ENCODE measurements at places on chromosomes 6 and 20.

DNA sequence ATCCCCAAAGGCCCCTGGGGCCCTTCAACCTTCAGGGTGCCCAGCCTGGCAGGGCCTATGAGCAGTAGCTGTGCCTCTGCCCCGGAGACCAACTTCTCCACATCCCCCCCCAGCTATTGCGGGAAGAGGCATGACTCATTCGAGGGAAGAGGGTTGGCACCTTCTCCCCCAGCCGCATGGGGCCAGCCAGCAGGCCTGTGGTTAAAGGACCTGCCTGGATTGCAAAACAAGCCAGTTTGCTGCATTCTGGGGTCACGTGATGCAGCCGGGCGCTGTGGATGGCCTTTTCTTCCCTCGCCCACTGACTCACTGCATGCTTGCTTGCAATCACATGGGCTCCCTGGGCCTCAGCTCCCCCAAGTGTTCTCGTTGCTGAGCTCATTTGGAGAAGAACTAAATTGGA, 182.5 kb downstream of the MAFB start:
- peak; percentile 98 for DNase-seq

DNA sequence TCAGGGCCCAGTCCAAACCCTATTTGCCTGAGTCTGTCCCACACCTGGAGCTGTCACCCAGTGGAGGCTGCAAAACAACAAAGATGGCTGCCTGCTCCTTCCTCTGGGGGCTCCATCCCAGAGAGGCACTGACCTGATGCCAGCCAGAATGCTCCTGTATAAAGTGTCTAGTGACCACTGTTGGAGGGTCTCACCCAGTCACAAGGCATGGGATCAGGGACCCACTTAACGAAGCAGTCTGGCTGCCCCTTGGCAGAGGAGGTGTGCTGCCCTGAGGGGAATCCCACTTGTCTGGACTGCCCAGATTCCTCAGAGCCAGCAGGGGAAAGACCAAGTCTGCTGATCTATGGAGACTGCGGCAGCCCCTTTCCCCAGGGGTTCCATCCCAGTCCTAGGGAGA, 241.6 kb downstream of the CDH26 start:
- no peak for DNase-seq

DNA sequence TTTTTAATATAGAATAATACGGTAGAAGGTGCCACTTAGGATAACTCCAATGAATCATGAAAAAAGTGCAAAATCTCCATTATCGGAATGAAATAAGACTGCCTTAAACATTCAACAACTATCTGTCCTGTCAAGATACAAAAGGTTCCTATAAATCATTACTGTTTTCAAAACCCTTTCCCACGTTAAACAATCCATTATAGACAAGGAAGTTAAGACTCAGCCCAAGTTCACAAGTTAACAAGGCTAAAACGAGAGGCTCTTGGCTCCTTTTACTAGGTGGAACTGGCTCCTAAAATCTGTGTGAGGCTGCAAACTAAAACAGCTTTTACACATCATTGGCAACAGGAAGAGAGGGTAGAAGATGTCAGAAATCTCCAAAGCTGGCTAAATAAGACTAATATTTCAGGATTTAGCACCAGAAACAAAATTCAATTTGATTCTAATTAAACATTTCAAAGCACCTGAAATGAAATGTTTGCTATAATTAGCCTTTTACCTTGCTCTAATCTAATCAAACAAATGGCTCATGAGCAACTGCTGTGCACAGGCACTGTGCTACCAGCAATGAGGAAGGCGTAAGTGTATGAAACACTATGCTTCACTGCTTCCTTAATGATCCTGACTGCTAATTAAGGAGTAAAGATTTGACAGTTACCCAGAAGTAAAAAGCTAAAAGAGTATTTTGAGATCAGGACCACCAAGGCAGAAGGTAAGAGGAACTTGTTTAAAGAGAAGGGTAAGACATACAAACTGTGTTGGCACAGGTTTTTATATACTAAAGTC, 109.7 kb downstream of the DST start:
- DNase-seq = no peak

- DNase-seq = peak; percentile 52
Measured at GRCh38 chr6:88177961-88178464, 11.9 kb upstream of the CNR1 start.

DNA sequence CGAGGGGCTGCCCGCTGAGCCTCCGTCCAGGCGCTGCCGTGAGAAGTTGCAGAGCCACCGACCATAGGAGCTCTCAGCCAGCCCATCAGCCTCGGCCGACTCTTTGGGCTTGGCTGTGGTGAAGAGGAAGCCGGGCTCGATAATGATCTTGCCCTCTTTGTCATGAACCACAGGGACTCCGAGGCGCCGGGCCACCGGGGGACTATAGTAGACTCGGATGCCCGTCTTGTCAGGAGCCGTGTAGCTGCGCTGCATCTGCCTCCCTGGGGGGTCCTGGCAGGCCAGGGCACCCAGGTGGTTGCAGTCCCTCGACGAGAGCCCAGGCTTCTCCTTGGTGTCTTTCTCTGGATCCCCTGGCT, 20.5 kb upstream of the DSN1 start:
- no peak for DNase-seq

DNA sequence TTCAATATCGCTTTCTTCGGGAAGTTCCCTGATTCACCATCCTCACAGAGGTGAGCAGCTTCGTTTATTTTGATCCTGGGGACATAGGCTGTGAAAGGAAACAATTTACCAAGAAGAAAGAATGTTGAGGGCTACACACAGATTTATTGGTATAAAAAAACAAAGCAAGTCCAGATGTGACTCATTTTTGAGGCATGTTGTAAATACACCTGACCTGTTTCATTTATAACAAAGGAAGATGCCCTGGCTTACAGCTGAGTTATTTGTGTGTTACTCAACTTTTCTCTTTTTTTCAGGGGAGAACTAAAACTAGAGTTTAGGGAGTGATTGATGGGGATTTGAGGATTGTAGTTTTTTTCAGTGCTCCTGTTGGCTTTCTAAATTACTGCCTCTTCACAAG, 489.5 kb downstream of the CBLN4 start:
- DNase-seq = peak; percentile 15

DNA sequence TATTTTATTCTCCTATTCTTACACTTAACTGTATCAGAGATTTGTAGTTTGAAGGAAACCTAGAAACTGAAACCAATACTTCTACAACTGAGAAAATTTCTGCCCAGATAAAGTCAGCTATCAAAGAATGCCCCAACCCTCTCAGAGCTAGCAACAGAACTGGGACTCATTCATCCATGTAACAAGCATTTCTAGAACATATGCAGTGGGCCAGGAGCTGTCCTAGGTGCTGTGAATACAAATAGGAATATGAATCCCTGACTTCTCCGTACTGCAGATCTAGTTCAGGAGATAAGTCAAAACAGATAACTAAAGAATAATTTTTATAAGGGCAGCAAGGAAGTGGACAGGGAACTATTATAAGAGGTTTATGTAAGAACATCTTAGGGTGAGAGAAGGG, 654.1 kb upstream of the NOX3 start:
- peak; percentile 22 for DNase-seq

GRCh38 chr6:22756365-22756764, 187.0 kb downstream of the HDGFL1 start:
- peak; percentile 55 for DNase-seq

- no peak for DNase-seq
Measured at GRCh38 chr6:99099243-99099642, 151.5 kb upstream of the FBXL4 start.

DNA sequence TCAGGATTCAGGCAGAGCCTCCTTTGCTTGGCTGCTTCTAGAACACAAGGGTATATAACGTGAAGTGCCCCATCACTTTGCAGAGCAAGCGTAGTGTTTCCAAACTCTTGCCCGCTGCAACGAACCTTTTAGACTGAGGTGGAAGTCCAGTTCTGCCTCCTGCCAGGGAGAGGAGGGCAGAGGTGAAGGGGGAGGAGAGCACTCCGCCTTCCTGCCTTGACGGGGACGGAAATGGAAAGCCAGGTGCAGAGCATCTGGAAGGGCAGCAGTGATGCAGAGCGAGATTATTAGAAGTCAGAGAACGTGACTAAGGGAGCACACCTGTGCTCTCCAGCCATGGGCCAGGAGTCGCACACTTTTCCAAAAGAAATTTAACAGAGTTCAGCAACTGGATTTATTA, 63.4 kb downstream of the RREB1 start:
- no peak for DNase-seq

DNA sequence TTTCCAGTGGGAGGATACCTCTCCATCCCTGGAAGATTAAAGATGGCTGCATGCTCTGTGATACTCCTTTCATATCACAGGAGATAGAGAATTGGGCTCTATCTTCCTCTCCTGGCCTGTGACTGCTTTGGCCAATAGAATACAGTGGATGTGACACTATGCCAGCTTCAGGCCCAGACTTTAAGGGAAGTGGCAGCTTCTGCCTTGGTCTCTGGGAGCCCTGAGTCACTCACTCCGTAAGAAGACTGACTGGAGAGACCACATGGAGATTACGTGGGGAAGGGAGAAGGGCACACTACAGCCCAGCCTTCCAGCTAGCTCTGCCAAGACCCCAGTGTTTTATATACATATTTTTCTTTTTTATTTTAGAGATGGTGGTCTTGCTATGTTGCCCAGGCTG, 10.4 kb upstream of the MMP9 start:
- no peak for DNase-seq

GRCh38 chr6:46199387-46199786, 28.6 kb upstream of the ENPP5 start:
- peak; percentile 23 for DNase-seq

DNA sequence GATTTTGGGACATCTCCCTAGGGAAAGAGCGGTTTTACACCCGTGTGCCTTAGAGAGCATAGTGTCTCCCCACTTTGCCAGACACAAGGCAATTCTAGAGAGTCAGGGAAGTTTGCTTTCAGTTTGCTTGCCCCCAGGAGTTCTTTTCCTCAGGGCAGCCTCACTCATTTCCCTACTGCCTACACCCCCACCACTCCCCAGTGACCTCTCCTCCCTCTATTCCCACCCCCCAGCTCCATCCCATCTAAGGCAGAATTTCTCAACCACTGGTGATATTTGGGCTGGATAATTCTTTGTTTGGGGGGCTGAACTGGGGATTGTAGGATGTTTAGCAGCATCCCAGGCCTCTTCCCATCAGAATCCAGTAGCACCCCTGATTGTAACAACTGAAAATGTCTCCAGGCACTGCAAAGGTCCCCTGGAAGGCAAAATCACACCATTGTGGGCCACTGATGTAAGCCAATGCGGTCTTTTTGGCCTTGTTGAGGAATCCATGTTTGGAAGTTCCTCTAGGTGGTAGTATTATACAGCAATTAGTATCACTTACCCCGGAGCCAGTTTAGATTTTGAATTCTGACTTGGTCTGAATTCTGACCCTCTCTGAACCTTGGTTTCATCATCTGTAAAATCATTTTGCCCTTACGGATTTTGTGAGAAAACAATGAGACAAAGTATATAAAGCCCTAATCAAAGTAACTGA, 1.3 kb downstream of the EPPIN start:
- peak; percentile 40 for DNase-seq

GRCh38 chr20:542777-543368, 717 bp downstream of the CSNK2A1 start:
- DNase-seq = peak; percentile 23

DNA sequence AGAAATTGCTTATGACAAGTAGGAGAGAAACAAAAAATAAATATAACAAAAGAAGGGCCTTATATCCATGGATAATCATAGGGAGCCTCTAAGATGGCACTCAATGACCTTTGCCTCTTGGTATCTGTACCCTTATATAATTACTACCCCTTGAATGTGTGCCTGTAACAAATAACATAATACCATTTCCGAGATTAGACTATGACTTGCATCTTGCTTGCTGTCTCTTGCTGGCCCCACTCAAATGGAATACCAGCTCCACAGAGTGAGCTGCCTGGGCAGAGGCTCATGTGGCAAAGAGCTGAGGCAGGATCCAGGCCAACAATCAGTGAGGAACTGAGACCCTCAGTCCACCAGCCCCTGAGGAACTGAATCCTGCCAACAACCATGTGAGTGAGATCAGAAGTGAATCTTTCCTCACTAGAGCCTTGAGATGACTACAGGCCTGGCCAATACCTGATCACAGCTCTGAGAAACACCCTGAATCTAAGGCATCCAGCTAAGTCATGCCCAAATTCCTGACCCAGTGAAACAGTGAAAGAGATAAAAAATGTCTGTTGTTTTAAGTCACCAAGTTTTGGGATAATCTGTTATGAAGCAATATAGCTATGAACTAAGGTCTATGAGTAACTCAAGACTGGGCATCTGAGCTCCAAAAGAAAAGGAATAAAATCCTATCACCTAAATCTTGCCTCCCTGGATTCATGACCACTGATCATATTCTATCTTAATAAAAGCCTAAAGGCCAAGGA, 5.5 kb downstream of the KATNA1 start:
- no peak for DNase-seq

DNA sequence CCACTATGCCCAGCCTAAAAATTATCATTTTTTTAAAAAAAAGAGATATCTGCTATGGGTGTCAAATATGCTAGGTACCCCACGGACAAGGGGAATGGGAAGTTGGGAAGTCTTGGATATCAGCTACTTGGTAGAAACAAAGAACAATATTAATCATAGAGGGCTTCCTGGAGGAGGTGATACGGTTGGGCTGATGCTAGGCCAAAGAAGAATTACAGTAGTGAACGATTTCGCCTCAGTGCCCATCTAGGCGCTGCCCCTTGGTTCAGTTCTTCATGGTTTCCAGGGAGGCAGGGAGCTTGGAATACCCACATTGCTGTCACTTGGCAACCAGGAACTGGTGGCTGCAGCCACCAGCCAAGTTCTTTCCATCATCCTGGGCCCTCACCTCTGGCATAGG, 5.5 kb upstream of the PSMF1 start:
- DNase-seq = no peak

- DNase-seq = peak; percentile 5
Measured at GRCh38 chr6:42790549-42791181, 8.8 kb downstream of the BICRAL start.

DNA sequence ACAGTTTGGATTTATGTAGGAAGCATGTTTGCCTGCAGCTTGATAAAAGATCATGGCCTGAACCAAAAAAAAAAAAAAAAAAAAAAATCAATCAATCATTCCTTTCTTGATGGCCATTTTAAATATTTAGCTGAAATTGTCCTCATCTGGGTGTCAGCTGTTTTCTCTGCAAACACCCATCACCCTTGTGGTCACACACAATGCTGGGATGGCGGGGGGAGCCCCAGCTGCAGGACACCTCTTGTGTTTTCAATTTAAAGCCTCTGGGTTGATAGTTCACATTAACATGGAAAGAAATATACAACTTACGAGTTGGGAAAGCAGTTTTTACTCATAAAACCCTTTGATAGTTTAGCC, 160.4 kb downstream of the ZFP64 start:
- DNase-seq = no peak

GRCh38 chr6:130697271-130697994, 129.8 kb upstream of the SMLR1 start:
- no peak for DNase-seq

DNA sequence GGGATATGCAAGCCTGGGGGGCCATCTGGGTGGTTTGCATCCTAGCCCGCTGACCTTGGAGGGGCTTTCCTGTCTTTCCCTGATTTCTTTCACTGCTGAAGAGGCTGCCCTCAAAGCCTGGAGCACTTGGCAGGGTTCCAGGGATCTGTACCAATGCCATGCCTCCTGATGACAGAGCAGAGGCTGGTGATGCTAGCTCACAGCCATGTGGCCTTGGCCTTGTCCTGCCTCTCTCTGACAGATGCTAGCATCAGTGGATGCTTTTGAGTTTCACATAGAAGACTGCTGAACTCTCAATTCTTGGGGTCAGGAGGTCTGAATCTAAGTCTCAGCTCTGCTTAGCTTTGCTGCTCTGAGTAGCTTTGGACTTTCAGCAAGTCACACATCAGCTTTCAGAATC, 21.9 kb upstream of the RREB1 start:
- DNase-seq = peak; percentile 40

All from astrocyte of the hippocampus (primary cell).